ENCODE measurements at places on chromosomes 12 and 14.

DNA sequence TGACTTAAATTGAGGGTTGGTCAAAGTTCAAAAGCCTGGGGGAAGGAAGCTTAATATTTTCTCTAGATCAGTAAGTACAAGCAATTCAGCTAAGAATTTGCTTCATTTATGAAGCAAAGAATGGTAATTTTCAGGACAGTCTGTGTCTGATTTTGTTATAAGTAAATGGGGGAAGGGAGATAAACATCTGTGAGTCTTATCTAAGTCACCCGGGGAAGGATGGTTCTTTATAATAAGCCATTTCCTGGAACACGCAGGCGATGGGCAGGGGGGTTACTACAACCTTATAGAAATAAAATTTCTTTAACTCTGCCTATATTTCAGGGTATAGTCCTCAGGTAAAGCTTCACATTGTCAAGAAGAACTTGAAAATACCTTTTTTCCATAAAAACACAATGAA, 42.9 kb downstream of the HELB start:
- no peak for DNase-seq

DNA sequence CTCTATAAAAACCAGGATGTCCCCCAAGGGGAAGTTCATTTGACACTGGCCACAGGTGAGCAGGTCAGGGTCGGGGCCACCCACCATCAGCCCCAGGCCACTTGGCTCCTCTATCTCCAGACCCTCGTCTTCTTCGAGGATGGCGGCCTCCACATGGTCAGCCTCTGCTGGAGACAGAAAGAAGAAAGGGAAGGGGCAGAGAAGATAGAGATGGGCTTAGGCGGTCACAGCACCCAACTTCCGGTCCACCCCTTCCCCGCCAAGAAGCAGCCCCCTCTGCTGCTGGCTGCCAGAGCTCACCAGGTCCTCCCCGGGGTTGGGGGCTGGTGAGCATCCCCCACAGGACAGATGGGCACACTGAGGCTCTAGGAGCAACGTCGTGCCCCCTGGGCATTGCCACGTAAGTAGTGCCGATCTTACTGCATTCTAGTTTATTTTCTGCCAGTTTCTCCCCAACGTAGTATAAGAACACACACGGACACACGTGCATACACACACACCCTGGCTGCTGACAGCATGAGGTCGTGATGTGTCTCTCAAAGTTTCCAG, 14.2 kb downstream of the BCL11B start:
- no peak for DNase-seq

DNA sequence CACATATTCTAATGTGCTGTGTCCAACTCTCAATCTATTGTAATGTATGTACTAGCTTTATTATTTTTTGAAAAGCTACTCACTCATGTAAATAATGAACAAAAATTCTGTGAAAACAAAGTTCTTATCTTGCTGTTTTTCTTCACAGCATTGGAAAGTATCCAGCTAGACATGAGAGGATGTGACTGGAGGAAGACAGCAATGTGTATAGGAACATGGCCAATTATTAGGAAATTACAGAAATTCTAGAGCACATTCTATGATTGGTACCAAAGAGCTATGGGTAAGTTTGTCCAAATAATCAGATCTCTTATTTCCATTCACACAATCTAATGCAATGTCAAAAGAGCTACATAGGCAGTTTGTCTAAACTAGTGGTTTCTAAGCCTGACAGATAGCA, 1100.2 kb downstream of the FSCB start:
- no peak for DNase-seq

DNA sequence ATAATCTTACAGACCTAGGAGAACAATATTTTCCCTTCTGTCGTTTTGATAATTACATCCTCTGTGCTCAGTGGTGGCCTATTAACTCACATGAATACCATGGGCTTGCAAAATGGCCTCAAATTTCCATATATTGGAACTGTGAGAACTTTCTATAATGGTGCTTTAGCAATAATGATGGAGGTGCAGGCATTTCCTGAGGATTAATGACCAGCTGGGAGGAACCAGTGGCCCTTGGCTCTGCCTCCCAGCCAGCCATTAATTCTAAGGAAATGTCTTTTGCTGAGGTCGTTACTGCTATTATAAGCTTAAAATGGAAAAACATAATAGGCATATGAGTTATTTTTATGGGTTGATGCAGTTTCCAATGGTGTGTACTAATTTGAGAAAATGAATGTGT, 33.6 kb downstream of the HMGA2 start:
- DNase-seq, result no peak

- no peak for DNase-seq
Observed at GRCh38 chr12:31732926-31733548, 4.2 kb upstream of the AMN1 start.

- no peak for DNase-seq
Observed at GRCh38 chr12:41970744-41971143, 173.9 kb downstream of the GXYLT1 start.

DNA sequence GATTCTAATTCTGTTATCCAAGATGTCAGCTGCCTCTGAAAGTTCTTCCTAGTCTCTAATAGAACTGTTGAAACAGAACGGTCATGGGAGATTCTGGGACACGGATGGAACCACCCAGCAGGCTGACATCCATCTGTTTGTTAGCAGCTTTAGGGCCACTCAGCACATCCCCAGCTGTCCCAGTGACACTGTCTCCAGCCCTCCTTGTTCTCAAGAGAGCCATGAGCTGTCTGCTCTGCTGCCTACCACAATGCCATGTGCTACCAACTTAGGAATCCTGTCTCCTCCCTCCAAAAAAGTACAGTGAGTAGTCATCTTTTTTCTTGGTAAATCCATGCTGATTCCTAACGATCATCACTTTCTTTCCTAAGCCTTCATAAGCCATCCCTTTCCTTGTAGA, 130.5 kb downstream of the ZFP36L1 start:
- no peak for DNase-seq

DNA sequence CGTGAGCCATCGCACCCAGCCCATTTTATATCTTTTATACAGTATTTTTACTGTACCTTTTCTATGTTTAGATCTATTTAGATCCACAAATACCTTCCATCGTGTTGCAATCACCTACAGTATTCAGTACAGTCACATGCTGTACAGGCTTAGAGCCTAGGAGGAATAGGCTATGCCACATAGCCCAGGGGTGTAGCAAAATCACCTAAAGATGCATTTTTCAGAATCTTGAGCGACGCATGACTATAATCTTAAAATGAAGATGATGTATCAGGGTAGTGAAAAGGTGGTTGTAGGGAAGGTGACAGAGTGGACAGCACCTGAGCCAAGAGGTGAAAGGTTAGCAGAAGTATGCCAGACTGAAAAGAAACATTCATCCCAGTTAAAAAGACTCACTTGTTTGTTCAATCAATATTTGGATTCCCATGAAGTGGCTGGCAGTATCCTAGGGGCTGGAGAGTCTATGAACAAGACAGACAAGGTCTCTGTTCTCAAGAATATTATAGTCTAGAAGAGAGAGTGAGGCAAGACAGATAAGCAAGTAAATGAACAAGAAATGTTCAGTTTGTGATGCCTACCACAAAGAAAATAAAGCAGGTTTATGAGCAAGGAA, 3.6 kb downstream of the SPRING1 start:
- DNase-seq, result no peak

DNA sequence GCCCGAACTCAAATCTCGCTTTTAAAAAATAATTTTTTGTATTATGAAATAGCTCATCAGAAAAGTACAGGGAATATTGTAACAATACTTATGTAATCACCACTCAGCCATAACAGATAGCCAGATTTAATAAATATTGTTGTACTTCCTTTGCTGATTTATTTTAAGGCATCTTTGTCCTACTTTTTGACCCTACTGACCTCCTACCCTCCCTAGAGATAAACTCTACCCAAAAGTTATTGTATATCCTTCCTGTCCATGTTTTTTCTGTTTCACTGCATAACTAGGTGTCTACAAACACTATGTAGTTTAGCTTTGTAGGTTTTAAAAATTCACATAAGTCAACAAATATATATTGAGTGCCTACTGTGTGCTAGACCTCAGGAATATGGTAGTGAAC, 25.1 kb downstream of the SOCS2 start:
- DNase-seq, result no peak

- DNase-seq, result no peak
Observed at GRCh38 chr12:89883630-89884389, 175.2 kb upstream of the ATP2B1 start.

DNA sequence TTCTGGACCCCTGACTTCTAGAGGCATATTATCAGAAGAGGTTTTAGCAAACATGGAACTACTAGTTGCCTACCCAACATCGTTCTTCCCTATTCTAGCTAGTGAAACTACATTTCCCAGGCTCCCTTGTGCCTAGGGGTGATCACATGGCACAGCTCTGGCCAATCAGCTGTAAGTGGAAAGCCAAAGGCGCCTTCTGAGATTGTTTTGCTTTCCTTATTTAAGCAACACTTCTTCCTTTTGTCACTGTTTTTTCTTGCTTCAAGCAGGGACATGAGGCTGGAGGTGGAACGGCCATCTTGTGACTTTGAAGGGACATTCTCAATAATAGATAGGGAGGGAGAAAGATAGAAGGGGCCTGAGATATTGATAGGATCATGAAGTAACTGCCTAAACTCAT, 136.7 kb downstream of the ZNF664 start:
- DNase-seq, result no peak

GRCh38 chr12:46679754-46680153, 146.0 kb downstream of the SLC38A4 start:
- no peak for DNase-seq

DNA sequence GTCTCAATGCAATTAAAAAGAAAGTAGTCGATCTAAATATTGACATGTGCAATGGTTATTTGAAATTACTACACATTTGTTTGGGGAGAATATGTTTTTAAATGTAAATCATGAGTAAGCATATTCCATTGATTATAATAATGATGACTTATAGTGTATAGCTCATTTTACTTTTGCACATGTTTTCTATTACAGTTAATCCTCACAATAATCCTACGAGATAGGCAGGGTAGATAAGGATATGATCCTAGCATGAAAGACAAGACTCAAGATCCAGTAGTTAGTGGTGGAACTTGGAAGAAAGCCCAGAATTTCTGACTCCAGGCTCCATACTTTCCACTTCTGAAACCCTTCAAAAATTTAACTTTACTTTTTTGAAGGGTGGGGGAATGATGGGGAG, 94.0 kb downstream of the NAV3 start:
- DNase-seq, result no peak

GRCh38 chr12:69688021-69688420, 11.1 kb downstream of the BEST3 start:
- DNase-seq, result no peak

GRCh38 chr14:75042035-75042434, 9.2 kb downstream of the MLH3 start:
- no peak for DNase-seq

GRCh38 chr14:73235531-73236155, 1.7 kb upstream of the PAPLN start:
- no peak for DNase-seq

GRCh38 chr14:54471641-54472040, 17.1 kb downstream of the GMFB start:
- no peak for DNase-seq

- DNase-seq, result no peak
Observed at GRCh38 chr14:35435177-35435576, 30.6 kb upstream of the NFKBIA start.

DNA sequence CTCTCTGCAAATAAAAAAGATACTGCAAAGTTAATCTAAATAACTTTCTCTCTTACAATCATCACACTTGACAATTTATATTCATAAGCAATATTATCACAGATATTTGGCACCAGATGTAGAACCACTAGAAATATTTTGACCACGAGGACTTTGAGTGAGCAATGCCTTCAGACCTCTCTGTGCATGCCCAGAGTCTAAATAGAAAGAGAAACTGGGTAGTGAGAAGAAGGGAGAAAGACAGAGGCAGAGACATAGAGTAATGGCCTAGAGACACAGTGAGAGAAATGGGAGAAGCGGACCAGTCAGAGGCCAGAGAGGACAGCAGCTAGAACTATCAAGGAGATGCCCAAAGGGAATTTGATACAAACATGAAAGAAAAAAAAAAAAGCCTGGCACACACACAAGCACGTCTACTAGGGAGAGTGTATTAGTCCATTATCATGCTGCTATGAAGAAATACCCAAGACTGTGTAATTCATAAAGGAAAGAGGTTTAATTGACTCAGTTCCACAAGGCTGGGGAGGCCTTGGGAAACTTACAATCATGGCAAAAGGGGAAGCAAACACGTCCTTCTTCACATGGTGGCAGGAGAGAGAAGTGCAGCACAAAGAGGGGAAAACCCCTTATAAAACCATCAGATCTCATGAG, 41.1 kb downstream of the BMP4 start:
- DNase-seq, result no peak

DNA sequence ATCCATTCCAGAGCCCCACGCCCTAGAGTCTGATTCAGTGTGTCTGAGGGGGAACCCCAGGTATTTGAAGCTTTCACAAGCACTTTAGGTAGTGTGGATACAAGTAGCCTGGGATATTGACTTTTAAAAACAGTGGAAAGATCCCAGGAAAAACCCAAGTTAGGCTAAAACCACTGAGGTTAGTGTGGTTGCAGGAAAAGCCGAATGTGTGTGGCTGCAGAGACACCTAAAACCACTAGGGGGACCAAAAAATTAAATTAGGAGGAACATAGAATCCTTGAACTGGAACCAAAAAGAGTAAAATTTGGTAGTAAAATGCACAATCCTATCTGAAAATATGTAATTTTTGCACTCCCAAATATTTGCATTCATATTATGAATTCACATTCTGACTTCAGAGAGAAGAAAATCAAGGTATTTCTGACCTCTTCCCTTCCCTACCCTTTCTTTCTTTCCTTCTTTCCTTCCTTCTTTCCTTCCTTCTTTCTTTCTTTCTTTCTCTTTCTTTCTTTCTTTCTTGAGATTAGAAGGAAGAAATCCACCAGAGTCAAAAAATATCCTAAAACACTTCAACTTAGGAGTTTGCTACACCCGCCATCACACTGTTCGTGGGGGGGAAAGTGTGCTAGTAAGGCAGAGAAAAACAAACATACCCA, 37.8 kb downstream of the SLCO1A2 start:
- DNase-seq, result no peak

DNA sequence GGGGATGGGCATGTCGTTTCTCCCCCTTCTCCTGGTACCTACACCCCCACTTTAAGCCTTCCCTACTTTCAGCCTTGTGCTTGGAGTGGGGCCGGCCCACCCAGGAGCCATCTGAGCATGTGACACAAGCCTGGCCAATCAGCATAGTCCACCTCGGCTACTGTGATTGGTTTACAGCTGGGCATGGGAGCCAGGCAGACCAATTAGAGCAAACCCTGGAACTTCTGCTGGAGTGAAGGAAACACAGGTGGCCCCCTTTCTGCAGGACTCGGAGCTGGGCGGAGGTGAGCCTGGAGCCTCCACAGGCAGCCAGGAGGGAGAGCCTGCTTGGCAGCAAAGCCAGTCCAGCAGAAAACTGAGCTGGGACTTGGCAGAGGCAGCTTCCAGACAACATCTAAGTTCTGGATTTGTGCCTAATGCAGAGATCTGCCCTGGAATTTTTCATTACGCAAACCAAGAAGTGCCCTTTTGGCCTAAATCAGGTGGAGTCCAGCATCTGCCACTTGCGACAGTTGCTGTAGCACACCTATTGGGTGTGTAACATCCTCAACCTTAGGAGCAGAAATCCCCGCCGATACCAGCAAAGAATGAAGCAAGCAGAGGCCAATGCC, 59.5 kb downstream of the SCARB1 start:
- DNase-seq, result peak; percentile 85

GRCh38 chr14:93231129-93231979, 24.3 kb downstream of the UBR7 start:
- no peak for DNase-seq

- DNase-seq, result no peak
Observed at GRCh38 chr12:101599771-101600484, 5.2 kb downstream of the MYBPC1 start.

GRCh38 chr14:26589925-26590324, 7.9 kb downstream of the NOVA1 start:
- DNase-seq, result no peak

Data from right lobe of liver (tissue), 6 donors.